ENCODE measurements at places on chromosomes 5 and 9.

DNA sequence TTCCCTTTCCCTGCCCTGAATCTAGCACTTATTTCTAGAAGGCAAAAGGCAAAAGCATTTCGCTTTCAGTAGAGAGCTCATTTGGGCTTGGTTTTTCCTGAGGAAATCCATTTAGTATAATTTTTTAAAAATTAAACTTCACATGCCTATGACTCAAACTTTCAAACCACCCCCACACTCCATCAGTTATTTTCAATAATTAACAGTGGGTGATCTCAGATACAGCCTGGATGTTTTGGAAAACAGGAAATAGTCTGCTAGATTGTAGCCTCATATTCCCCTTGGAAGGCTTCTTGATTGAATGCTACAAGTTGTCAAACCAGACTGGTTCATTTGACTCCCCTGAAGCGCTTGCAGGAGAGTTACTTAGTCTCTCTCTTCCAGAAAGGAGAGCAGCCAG, 40.6 kb downstream of the SEMA5A start:
- no peak for DNase-seq

DNA sequence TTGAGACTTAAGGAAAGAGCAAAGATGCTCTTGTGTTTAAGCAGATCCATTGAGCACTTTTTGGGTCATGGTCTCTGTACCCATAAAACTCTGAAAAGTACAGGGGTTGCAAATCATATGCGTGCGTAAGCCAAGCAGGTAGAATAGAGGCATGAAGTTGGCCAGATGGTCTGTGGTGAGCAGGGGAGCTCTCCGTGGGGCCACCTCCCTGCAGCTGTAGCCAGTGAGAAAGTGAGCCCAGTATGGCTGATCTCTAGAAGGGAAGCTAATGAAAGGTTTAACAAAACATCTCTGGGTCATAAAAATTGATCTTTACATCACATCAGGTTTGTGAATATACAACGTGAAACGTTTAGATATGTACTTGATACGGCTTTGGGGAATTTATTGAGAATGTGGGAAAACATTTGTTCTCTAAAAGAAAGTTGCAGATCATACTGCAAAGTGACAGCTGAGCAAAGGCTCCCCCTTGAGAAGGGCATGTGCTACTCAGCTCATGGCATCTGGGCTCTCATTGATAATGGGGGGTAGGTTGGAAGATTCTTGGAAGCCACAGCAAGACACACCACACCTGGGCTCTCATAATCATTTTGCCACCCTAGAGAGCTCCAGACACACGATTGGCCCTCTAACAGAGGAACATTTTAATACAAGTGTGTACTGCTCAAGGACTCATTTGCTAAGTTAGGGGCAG, 30.6 kb downstream of the SH3GL2 start:
- no peak for DNase-seq

- no peak for DNase-seq
Measured at GRCh38 chr9:69877852-69878514, 57.4 kb downstream of the CFAP95 start.

- DNase-seq = no peak
Measured at GRCh38 chr5:176157656-176158055, 80.6 kb upstream of the SIMC1 start.

All from NCI-H1930 (cell line).